ENCODE measurements at places on chromosomes 12 and 14.

DNA sequence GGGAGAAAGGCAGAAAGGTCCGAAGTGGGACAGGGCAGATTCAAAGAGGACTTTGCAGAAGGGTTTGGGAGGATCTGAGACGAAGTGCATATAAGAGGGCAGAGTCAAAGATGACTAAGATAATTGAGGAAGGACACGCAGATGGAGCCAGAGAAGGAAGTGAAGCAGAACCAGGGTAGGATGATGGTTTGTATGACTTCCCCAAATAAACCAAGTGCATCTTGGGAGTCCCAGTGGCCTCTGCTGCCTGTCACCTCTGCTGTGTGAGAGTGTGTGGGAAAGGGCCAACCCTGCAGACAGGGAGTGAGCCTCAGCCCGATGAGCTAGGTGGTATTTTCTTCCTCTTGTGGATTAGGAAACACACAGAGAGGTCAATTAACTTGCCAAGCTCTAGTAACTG lies 36.8 kb downstream of the FLVCR2 start:
- no peak for DNase-seq

GRCh38 chr14:101078892-101079221 lies 175.3 kb upstream of the RTL1 start:
- DNase-seq = no peak

DNA sequence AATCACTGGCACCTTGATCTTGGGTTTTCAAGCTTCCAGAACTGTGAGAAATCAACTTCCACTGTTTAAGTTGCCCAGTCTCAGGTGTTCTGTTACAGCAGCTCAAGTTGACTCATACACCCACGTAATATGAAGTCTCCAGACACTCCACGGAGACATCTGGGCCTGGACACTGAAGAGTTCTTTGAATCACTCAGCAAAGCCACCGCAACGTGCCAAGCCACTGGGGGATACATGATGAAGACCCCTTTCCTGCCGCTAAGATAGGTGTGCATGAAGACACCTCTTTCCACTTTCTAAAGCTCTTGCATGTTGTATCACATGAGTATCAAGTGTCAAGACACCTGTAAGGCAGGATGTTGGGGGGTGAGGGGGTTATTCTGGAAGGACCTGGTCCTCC lies 311.7 kb upstream of the RTL1 start:
- no peak for DNase-seq

- no peak for DNase-seq
These were observed 30.9 kb upstream of the SYNDIG1L start for GRCh38 chr14:74456684-74457564.

GRCh38 chr12:89064780-89065179 lies 287.5 kb downstream of the DUSP6 start:
- no peak for DNase-seq

DNA sequence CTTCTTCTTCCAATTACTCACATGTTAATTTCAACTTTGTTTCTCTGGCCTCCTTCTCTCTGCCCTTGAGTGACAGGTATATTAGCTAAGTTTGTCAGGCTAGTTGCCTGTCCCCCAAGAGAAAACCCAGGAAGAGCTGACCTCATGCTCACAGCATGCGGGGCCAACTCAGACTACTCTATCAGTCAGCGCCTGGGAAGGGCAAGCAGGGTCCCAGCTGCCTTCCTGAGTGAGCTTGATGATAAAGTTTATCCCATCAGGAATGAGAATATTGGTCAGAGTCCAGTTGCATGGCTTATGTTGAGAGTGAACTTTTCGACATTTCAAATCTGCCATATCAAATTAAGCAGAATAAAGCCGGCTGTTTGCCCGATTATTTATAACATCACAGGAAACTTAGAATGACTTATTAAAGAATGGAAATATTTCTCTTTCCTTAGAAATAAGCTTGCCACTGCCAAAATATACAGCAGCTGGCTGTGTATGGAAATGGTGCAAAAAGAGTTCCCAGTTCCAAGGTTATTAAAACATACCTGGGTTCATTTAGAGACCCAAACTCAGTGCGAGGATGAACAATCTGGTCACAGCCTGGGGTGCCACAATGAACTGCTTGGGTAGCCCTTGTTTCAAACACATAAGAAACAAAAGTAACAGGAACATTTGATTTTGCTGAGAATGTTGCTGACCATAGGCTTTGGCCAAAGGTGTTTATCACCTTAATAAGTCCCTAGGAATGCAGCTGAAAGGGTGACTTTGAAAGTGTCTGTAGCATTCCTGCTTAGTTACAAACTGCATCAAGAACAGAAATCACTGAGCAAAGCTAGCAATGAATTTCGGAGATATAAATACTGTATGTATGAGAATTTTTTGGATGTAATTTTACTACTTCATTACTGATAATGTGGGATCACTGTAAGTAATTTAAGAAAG lies 1553.8 kb upstream of the FLRT2 start:
- DNase-seq = no peak

DNA sequence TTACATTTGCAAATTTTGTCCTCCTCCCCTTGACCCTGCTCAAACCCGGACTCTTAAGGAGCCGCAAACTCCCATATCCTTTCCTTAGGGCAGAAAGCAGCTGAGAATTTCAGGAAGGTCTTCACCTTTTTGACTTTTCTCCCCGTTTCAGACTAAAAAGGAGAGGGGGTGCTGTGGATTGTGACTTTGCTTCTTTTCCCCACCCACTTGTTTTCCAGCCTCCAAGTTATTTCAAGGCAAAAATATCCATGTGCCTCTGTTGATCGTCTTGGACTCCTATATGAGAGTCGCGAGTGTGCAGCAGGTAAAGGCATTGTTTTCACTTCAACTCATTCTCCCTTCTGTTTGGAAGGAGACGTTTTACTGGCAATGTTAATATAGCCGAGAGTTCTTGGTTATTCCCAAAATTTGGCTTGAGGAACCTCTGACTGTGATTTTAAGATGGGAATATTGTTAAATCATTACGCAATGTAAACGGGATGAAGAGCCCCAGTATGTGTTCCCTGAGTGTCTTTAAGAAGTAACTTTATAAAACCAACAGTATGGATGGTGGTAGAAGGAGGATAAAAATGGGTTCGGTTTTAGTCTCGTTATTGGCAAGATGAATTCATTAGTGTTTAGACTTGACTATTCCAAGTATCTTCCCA lies 663 bp downstream of the LRRK2 start:
- no peak for DNase-seq

DNA sequence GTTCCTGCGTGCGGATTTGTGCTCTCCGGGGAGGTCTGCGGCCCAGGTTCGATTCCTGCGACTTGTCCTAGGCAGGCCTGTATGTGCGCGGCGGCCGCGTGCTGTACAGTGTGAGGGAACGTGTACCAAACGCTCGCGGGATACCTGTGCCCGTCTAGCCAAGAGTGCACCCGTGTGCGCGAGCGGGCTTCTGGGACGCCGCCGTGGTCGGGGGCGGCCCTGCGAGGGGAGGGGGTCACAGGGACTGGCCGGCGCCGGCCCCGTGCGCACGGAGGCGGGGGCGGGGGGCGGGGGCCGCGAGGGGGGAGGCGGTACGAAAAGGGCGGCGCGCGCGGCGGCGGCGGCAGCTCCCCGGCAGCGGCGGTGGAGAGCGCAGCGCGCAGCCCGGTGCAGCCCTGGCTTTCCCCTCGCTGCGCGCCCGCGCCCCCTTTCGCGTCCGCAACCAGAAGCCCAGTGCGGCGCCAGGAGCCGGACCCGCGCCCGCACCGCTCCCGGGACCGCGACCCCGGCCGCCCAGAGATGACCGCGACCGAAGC lies at the start of gene DLK1:
DLK1 (plus strand) TSS at position 343 of the 536 bp plus-strand sequence; CDS start at position 520, 177 bp downstream.
- DNase-seq = no peak

GRCh38 chr14:77219591-77219990 lies 38.0 kb downstream of the TMEM63C start:
- no peak for DNase-seq

DNA sequence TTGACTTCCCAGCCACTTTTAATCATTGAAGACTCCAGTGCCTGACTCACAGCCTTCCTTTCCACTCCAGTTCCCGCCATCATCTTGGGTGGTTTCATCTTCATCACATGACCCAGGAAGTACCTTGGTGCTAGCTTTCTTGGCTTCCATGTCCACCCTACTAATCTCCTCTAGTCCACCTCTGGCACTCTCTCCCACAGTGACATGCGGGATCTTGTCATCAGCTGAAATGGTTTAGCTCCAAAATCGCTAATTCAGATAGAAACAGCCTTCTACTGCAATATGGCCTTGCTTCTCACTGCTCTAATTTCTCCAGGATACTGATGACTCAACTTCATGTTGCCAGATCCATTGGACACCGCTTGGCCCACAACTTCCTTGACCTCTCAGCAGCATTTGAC lies 24.5 kb downstream of the WDR20 start:
- DNase-seq = no peak

GRCh38 chr14:70646705-70647104 lies 5.0 kb downstream of the TTC9 start:
- no peak for DNase-seq

DNA sequence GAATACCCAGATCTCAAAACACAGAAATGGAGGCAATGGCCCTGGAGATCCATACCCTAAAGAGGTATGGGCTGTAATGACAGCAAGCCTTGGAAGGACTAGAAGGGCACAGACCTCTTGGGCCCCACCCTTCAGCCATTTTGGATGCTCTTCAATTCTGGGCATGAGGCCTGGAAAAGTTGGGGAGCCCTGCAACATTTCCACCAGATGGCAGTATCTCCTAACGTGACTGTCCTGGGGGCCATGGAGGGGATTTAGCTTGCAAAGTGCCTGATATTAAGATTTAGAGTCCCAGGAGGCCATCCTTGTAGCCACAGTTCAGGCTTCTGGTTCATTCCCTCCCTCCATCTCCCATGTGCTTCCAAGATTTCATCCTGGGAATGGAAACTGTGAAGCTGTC lies 30.2 kb downstream of the KCNA5 start:
- DNase-seq = no peak

DNA sequence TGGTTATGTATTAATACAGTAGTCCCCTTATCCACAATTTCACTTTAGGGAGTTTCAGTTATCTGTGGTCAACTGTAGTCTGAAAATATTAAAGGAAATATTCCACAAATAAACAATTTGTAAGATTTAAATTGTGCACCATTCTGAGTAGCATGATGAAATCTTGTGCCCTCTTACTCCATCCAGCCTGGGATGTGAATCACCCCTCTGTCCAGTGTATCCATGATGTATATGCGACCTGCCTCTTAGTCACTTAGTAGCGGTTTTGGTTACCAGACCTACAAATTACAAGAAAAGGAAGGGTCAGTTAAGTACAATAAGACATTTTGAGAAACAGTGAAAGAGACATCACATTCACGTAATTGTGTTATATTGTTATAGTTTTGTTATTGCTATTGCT lies 39.9 kb upstream of the MDGA2 start:
- DNase-seq = no peak

GRCh38 chr12:95248604-95249360 lies 31.2 kb downstream of the VEZT start:
- no peak for DNase-seq

DNA sequence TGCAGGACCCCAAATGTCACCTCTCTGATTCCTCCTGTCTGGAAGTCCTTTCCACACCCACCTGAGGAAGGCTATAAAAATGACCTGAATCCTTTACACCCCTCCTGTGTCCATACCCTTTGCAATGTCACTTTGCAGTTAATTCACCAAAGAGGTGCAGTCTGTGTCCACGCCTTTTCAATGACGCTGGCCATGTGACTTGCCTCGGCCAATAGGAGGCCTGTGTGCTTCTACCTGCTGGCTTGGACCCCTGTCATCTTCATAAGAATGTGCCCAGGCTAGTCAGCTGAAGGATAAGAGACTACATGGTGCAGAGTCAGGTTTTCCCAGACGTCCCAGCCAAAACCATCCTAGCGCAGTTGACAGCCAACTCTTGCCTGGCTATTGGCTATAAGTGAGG lies 101.4 kb downstream of the KSR2 start:
- DNase-seq = no peak

DNA sequence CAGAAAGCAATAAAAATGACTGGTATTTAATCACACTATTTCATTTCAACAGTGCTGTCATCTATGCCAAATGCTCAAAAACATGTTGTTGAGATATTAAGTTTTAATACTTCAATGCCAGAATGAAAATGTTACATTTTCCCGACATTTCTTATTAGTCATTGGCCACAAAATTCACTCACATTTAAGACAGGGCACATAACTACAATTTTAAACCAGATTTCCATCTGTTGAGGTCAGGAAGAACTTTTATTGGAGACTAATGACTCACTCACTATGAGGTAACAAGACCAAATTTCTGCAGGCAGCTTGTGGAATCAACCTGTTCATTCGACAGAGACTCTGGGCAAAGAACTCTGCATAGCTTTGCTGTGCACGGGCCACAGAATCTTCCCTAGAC lies 36.8 kb downstream of the PPTC7 start:
- DNase-seq = no peak

- no peak for DNase-seq
These were observed 8.5 kb upstream of the PTPRB start for GRCh38 chr12:70645494-70646317.

DNA sequence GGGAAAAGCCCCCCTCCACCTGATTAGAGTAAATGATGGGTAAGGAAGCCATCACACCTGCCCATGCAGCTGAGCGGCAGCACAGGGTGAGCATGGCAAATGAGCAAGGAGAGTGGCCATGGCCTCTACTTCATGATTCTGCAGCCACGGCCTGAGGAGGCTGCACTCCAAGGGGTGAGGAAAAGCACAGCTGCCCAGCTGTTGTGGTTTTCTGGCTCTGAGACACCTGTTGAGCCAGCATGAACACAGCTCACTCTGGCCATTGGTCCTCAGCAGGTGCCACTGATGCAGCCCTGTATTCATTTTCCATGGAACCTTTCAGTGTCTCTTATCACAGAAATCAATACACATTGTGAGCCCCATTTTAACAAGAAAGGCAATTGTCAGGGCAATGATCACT lies 707.2 kb downstream of the AACS start:
- DNase-seq = no peak

GRCh38 chr12:23055004-23055403 lies 430.0 kb downstream of the ETNK1 start:
- no peak for DNase-seq

DNA sequence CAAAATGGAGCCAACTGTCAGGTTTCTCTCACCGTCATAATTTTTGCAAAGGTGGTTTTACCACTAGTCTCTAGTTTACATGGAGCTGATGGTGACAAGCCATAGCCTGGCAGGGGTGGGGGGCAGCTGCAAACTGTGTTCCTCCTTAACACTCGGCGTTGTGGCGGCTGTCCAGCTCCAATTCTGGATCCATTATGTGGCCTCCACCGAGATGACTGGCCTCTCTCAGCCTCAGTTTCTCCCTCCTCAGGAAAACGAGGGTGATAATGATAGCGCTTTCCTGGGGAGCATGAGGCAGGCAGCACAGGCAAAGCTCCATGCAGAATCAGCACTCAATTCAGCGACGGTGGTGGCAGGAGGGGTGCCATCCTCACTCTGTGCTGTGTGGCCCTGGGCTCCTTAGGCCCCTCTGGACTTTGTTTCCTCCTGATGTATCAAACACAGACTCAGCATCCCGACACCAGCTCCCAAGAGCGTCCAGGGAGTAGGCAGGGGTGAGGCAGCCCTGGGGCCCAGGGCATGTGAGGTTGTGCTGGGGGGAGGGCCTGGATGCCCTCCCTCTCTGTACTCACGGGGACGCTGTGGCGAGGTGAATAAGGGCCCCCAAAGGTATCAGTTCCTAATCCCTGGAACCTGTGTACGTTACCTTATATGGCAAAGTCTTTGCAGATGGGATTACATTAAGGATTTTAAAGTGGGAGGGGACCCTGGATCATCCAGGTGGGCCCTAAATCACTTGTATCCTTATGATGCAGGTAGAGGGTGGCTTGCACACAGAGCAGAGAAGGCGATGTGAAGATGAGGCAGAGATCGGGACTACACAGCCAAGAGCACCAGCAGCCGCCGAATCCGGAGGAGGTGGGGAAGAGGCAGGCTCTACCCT lies 46.8 kb upstream of the EIF5 start:
- DNase-seq = no peak

GRCh38 chr14:50943943-50944646 lies at the start of gene PYGL:
TSS of gene PYGL (minus strand) at chr14:50944483. CDS start at chr14:50944403, 80 bp downstream.
- DNase-seq = no peak
